ENCODE measurements at places on chromosomes 3 and 15.

DNA sequence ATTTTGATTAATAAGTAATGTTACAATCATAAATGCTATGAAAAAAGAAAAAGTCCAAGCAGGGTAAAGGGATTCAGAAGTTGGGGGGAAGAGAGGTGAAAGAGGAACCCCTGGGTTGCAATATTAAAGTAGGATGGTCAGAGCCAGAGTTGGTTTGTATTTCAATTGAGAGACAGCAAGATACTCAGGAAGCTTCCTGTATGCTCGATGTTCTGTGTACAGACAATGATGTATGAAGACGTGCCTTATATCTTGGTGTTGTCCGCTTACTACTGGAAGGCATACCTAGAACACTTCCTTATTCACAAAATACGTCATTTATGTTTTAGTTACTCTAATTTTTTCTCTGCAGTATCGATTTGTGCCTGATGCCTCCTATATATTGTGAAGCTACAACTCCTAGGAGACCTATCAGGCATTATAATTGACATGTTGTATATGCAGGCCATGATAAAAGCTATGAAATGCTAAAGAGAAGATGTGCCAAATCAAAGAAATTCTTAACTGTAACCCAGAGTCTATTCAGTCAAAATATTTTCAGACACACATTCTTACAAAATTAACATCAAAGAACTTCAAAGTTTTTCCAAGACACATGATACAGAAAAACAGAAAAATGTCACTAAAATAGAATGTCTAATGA is 87.5 kb downstream of the TBL1XR1 start:
- DNase-seq = no peak

DNA sequence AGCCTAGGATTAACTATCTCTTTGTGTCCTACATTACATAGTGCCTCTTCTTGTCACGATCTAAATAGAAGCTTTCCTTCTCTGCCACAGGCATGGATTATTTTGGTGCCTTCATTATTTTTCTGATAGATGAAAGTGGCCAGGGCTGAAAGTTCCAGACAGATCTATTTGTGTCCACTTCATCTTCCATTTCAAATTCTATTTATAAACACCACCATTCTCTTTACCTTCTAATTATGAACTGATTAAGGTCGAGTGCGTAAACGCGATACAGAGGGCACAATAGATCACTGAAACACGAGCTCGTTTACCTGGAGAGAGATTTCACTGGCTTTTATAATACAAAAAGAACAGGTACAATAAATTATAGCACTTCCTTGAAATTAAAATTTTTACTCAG is 105.0 kb downstream of the EDEM1 start:
- no peak for DNase-seq

DNA sequence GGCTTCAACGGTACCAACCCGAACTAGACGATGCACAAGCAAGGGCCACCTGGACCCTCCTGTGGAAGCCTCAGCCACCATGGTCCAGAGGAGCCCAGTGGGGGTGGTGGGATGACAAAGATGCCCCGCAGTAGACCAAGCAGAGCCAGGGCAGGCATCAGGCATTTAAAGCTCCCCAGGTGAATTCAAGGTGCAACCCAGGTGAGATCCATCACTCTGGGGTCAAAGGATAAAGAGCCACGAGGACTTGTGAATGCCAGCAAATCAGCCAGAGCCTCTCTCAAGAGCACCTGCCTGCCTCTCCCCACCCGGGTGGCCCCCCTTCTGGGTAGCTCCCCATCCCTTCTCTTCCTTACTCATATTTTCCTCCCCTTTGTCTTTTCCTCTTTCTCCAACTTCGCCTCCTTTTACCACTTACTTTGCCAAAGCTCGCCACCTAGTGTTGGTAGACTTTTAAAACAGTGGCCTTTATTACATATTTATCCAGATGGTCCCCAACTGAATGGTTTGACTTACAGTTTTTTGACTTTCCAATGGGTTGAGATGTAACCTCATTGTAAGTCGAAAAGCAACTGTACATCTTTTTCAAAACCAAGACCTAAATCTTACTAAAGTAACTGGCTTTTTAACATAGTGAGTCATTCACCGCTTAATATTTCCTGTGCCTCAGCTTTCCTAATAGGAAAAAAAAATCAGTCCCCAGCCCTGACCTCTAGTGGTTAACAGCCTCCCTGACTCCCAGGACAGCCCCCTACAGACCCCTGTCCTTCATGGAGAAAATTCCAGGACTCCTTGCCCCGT is 18.8 kb downstream of the PLA2G4F start:
- no peak for DNase-seq

- no peak for DNase-seq
These were observed 293.6 kb upstream of the MDFIC2 start for GRCh38 chr3:70606018-70606417.

GRCh38 chr3:45826908-45827307 is 15.0 kb downstream of the LZTFL1 start:
- DNase-seq = no peak

- DNase-seq = no peak
These were observed 74.3 kb downstream of the MYO1E start for GRCh38 chr15:59298225-59298853.
